H4 (cell line): ENCODE measurements at places on chromosomes 2 and 18. TPM values are rescaled to one million over a fixed set of nuclear protein-coding genes. Genes with fewer than 3 reads are reported as not detected.

Gene COX5B
- 385 and 479 TPM in 2 replicates for total RNA-seq

DNA sequence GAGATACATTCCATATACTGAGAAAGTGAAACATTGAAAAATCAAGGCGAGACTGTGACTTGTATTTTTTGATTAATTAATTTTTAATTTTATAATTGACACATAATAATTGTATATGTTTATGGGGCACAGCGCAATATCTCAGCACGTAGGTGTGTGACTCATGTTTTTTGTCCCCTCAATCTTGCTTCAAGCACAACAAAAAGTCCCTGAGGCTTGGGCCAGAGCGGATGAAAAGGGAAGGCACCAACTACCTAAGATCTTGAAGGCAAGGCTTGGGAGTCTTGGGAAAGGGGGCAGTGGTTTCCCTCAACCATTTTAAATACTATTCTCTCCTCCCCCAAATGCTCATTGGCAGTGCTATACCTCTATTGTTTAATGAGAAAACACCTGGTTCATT lies 9.9 kb downstream of the SGPP2 start:
- DNase-seq = no peak

- no peak for DNase-seq
These were observed 110.4 kb downstream of the LRP1B start for GRCh38 chr2:142020368-142020767.

DNA sequence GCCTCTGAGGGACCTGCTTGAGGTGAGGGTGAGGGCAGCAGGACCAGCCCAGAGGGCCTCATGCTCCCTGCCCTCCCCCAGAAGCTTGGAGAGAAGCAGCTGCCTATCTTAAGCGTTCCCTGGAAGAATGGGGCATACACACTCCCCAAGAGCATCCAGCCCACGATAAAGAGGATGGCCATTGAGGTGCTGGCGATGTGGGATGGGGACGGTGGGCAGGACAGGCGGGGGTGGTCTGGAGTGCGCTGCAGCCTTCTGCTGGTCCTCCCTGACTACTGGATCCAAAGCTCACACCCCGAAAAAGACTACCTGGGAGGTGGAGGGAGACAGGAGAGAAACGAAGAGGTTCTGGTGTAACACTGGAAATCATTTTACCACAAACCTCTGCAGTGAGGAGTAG lies 45.6 kb downstream of the LMAN2L start:
- DNase-seq = no peak

- no peak for DNase-seq
These were observed 787 bp downstream of the ERBB4 start for GRCh38 chr2:212537726-212538304.

Gene KATNAL2
- 6.7 and 6.8 TPM in 2 replicates for total RNA-seq

GRCh38 chr2:58146707-58147106 lies 94.4 kb downstream of the FANCL start:
- DNase-seq = no peak

- peak; percentile 31 for DNase-seq
These were observed 73.7 kb upstream of the TGFA start for GRCh38 chr2:70627211-70627898.

- DNase-seq = no peak
These were observed 77.3 kb downstream of the FAM124B start for GRCh38 chr2:224324604-224325003.

- DNase-seq = peak; percentile 21
These were observed 674.5 kb downstream of the KCNJ3 start for GRCh38 chr2:155372969-155373368.

Gene STON1
- total RNA-seq = 5.8 and 6.1 TPM in 2 replicates
